ENCODE measurements at places on chromosomes 13 and 19. TPM values are rescaled to one million over a fixed set of nuclear protein-coding genes. Genes with fewer than 3 reads are reported as not detected.
A peak's percentile ranks its signal among the peaks of the same experiment; 100 is the strongest.

Gene ZNF284
- total RNA-seq = 4.0 TPM

Gene CEACAM4
- total RNA-seq = not detected

DNA sequence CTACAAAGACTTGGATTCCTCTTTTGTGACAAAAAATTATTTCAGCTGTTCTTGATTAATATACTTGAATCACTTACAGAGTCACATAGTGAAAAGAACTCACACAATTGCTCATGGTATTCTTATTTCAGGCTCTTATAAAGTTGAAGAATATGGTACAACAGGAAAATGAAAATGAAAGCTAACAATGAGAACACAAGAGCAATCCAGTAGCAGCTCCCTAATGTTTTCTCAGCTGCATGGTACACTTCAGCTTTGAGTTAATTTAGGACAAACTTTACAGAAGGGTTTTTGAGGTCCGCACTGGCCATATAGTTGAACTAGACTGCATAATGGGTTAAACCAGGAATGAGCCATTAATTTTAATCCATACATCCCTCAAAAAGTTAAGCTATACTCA lies 1261.8 kb downstream of the SLITRK5 start:
- DNase-seq = no peak
- H3K27ac ChIP-seq = no peak overlapping the region
- no peaks in the 10 kb centered on the region for H3K36me3 ChIP-seq
- no peaks in the 10 kb centered on the region for H3K27me3 ChIP-seq
- H3K4me1 ChIP-seq = no peaks in the 10 kb centered on the region

GRCh38 chr13:24254146-24254841 lies 55.1 kb upstream of the C1QTNF9 start:
- no peaks in the 10 kb centered on the region for H3K27me3 ChIP-seq
- H3K4me3 ChIP-seq = no peak overlapping the region
- no peak for DNase-seq
- H3K4me1 ChIP-seq = peaks cover 3% of the 10 kb centered on the region

DNA sequence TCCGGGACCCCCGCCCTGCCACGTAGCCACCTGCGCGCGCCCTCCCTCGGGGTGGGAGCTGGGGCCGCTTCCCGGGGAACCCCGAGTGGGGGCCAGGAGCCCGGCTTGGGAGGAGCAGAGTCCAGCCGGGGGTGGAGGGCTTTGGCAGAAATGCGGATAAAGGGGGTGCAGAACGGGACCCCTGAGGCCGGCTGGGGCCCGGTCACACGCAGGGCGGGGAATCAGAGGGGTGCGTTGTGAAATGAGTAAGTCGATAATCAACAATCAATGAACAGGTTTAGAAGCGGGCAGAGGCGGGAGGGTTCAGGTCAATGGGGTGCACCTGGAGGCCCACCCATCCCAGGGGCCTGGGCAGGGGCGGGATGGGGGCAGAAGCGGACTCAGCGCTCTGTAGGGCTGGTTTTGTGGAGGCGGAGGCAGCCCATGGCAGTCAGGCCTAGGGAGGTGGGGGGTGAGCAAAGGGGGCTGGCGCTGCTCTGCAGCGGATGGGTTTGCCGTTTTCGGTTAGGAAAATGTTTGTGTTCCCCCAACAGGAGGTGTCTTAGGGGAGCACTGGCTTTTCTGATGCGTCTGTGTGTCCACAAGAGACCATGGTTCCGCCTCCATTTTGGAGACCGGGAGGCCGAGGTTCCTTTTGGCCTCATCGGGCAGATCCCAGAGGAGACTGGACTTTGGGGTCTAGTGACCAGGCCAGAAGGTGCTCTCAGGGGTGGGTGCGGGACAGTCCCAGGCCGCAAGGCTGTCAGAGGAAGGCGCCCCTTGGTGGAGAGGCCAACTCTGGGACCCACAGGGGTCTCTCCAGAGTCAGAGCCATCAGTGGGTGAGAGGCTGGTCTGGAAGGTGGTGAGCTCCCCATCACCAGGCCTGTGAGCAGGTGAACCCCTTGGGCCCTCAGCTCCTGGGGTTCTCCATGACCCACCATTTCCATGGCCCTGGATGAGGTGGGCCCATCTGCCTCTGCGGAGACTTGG lies 683 bp upstream of the DIRAS1 start:
- peak; percentile 55 for DNase-seq
- peak overlapping the region; percentile 70 for H3K4me3 ChIP-seq

DNA sequence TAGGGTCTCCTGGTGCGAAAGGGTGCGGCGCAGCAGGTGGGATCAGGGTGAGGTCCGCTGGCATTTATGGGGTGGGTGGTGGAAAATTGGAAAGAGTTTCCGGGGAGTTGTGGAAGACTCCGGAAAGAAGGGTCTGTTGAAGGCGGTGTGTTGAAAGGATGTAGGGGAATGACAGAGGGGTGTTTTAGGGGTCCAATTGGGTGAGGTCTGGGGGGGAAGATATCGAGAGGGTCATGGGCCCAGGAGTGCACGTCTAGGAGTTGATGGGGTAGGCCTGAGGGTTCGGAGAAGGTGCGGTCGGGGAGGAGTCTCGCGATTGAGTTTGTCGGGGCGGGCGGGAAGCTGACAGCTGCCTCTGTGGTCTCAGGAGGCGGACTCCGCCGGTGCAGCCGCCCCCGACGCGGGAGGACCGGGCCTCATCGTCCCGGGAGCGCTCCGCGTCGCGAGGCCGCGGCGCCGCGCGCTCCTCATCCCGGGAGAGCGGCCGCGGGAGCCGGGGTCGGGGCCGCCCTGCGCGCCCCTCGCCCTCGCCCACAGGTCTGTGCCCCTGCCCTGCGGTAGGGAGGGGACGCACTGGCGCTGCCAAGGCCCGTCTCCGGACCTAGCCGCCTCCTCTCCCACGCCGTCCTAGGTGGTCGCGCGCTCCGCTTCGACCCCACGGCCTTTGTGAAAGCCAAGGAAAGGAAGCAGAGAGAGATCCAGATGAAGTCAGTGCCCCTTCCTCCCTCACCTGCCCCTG lies 7.0 kb downstream of the PGLYRP1 start:
- H3K4me1 ChIP-seq = peaks cover 9% of the 10 kb centered on the region
- H3K36me3 ChIP-seq = no peaks in the 10 kb centered on the region
- H3K27me3 ChIP-seq = peaks cover 35% of the 10 kb centered on the region
- no peak overlapping the region for H3K27ac ChIP-seq

All from GM23338 (cell line).